Posterior vena cava (tissue), 2 donors: ENCODE measurements at places on chromosomes 6 and 20.

DNA sequence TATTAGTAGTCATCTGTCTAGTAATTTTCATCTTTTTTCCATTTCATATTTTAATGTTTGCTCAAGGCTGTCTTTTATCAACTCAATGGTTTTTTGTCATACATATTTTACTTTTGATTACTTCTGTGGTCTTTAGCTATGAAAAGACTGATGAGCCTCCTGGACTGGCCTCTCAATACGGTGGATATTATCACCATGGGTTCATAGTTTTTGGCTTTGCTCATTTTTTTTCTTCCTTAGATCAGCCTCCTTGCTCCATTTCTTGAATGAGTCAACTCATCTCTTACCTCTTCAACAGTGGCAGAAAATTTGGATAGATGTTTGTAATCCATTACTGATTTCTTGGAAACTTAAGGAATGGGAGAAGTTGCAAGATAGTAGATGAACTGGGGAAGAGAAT is 80.1 kb upstream of the ELOVL5 start:
- DNase-seq, result no peak

DNA sequence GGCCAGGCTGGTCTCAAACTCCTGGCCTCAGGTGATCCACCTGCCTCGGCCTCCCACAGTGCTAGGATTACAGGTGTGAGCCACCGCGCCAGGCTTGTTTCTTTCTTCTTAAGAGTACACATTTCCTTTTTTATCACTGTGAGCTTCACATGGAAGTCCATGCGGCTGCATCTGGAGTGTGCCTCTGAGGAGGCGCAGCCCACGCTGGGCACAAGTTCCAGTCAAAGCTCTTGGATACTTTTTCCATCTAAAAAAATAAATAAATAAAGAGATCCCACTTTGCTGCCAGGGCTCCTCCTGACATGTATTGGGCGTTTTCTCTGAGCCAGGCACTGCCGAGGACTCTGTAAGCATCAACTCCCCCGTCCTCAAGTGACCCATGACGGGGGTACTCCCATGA is 123.0 kb downstream of the PREX1 start:
- DNase-seq, result peak; percentile 69

DNA sequence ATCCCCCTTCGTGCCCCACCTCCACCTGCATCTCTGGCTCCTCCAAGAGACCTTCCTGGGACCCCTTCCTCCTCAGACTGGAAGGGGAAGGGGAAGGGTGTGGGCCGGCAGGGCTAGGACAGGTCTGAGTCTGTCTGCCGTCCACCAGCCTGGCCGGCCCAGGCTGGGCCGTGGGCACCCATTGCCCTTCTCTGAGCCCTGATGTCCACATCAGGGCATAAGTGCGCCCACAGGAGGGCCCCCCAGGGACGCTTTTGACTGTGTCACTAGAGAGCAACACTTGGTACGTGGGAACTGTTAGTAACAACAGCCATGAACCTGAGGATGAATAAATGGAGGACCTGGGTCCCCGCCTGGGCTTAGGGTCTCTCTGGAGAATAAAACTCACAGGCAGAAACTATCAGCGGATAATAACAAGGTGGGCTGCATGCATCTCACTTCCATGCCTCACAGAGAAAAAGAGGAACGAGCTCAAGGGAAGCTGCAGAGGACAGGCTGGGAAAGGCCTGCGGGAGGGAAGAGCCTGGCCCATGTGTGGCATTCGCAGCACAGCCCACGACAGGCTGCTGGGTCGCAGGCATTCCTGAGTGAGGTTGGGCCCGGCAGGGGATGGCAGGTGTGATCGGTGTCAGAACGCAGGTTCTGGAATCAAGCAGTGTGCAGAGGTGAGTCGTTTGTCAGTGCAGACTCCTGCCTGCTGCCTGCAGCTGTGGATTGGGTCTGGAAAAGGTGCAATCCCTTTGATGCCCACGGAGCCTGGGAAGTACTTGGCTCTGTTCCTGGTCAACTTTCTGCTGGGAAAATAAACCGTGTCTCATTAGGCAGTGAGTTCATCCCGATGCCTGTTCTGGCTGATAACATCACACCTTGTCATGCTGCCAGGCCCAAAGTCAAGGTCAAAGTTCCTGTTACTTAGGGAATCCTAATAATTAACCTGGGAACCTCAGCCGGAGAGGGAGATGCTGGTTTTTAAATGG is 60.9 kb downstream of the BCAS4 start:
- DNase-seq, result no peak

GRCh38 chr6:169342710-169343109 is 89.1 kb upstream of the THBS2 start:
- DNase-seq, result no peak

DNA sequence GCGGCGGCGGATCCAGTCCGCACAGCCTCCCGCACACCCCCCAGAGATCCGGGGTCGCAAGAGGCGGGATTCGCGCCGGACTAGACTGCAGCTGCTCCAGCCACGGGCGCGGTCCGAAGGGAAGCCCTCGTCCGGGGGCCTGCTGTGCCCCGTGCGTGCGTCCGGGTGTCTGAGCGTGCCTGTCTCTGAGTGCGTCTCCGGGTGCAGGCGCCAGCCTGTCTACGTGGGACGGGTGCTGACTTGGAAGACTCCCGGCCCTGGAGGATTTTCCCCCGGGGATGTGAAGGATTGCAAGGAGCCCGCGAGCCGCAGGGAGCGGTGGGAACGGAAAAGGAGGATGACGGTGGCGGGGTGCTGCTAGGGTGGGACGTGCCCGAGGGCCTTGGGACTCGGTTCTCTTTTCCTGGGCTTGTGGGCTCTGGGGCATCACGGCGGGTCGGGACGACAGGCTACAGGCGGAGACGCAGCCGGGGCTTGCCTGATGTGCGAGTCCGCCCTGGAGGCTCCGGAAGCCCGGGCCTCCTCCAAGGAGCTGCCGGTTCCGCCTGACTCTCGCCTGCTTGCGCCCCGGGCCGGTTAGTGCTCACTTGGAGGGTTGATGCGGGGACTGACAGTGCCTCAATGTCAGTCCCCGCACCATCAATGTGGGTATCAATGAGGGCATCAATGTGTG is 5.7 kb downstream of the MAFB start:
- DNase-seq, result peak; percentile 88

DNA sequence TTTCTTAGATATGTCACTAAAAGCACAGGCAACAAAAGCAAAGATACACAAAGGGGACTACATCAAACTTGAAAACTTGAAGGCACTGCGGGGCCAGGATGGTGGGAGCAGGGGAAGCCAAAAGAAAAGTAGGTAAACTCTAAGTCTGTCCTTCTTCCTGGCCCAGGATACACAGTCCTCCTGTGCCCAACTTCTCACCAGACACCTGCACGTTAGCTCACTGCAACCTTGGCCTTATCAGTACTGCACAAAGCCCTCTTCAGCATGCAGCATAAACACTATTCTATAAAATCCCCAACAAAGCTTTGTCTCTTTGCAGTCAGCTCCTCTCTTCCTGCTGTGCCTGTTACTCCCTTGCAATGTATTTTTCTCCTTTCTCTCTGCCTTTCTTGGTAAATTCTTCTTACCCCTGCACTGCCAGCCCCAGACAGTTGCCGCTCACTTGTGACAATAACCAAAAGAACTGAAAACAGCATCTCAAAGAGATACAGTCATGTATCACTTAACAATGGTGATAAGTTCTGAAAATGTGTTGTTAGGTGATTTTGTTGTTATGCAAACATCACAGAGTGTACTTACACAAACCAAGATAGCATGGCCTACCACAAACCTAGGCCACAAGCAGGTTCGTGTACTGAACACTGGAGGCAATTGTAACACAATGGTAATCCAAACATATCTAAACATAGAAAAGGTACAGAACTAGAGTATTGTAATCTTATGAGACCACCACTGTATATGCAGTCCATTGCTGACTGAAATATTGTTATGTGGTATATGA is 51.2 kb downstream of the NINL start:
- no peak for DNase-seq

- no peak for DNase-seq
Observed at GRCh38 chr6:94130478-94130877, 711.1 kb upstream of the EPHA7 start.

GRCh38 chr6:27288136-27289044 is 23.7 kb downstream of the POM121L2 start:
- no peak for DNase-seq

GRCh38 chr20:47464380-47465101 is 37.1 kb upstream of the NCOA3 start:
- DNase-seq, result peak; percentile 72

DNA sequence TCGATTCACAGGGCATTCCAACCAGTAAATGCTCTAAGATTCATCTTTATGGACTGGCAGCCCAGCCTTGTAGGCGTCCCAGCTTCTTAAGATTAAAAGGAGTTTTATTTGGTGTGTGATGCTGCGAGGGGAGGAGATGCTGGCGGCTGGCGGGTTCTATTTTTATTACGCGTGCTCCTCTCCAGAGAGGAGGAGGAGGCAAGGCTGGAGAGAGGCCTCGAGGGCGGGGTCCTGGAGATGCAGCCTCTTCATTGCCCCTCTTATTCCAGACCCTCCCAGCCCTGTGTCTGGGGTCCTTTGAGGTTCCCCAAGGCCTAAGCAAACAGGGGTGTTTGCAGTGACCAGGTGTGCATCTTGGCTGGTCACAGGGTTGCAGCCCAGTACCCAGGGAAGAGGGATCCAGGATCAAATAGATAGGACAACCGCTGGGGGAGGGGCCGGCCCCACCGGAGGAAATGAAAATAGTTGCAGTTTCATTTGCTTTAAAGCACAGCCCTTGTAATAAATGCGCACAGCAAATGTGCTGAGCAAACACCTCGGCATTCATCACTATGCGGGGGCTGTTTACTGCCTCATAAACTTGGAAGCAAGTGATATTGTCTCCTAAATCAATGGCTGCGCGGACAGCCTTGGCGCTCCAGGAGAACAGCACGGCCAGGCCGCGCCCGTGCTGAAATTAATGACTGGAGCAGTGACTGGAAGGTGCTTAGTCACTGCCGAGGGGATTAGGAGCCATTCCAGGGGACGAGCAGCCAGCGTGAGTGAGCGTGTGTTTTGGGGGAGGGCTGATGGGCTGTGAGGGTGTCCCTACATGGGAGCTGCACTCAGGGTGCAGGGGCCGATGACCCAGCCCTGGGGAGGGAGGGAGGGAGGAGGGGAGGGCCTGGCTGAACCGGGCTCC is 83.0 kb downstream of the TMEM242 start:
- peak; percentile 94 for DNase-seq

- no peak for DNase-seq
Observed at GRCh38 chr6:41061196-41061726, 8.3 kb downstream of the APOBEC2 start.

- DNase-seq, result no peak
Observed at GRCh38 chr6:137452333-137452894, 41.8 kb downstream of the OLIG3 start.

- no peak for DNase-seq
Observed at GRCh38 chr20:16942756-16943155, 194.6 kb downstream of the OTOR start.

DNA sequence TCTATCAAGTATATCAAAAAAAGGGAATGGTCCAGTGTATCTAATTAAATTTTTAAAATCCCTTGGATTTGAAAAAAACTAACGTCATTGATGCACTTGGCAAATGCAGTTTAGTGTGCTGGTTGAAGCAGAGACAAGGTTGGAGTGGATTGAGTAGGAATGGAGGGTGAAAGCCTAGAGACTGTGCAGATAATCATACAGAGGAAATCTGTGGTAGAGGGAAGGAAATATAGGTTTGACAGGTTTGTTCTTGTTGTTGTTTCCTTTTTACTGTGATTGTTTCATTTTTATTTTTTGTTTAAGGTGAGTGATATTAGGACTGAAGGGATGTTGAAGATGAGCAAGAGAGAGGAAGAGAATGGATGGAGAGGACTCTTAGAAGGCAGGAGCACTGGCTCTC is 29.0 kb upstream of the L3MBTL3 start:
- no peak for DNase-seq

- DNase-seq, result no peak
Observed at GRCh38 chr6:126148853-126149252, 162.5 kb downstream of the TRMT11 start.

DNA sequence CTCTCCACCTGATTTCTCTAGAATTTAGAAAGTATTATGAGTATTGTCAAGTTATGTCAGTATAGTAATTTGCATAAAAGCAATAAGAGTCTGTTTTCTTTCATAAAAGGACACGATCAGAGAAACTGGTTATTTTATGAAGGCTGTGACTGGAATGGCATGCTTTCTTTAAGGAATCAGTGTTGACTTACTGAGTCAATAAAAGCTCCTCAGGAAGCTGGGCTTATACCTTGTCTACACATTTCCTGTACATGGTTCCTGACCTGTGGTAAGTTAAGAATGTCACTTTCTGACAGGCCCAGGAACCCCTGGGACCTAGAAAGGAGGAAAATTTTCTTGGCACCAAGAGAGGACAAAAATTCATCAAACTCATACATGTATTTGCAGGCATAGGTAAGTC is 1224.0 kb upstream of the ADGRB3 start:
- no peak for DNase-seq

DNA sequence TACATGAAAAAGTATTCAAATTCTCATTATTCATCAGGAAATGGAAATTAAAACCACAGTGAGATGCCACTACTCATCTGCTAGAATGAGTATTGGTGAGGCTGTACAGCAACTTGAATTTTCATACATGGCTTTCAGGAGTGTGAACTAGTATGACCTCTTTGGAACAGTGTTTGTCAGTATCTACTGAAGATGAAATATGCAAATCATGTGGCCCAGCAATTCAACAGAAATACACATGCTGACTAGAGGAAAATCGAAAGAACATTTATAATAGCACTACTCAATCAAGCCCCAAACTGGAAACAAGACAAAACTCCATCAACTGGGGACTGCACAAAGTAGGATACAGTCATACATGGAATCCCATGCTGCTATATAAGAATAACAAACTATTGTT is 102.2 kb downstream of the DCDC2 start:
- no peak for DNase-seq

- DNase-seq, result no peak
Observed at GRCh38 chr6:5851261-5851757, 155.4 kb downstream of the NRN1 start.

GRCh38 chr6:4397307-4397706 is 261.9 kb upstream of the ECI2 start:
- no peak for DNase-seq

DNA sequence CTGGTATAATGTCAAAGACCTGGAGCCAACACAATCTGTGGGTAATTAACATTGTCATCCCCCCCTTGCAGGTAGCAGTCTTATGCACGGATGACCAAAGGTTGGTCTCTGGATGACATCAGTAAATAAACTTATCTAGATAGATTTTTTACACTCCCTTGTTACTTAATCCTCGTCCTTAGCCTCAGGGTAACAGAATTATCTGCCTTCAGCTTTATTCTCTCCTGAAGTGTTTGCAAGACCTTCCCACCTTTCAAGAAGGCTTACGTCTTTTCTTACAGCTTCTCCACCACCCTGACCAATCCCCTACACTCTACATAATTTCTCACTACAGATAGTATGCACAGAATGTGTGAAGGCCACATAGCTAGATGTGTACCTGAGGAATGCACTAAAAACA is 434.8 kb upstream of the HTR1E start:
- no peak for DNase-seq

- DNase-seq, result no peak
Observed at GRCh38 chr6:551829-552350, 105.0 kb downstream of the HUS1B start.

GRCh38 chr6:45310118-45310788 is 17.9 kb upstream of the RUNX2 start:
- DNase-seq, result peak; percentile 51

- no peak for DNase-seq
Observed at GRCh38 chr6:52877168-52877567, 32.3 kb downstream of the GSTA3 start.
